ENCODE measurements at places on chromosomes 12 and 14. TPM values are rescaled to one million over a fixed set of nuclear protein-coding genes. Genes with fewer than 3 reads are reported as not detected.

The TAS2R8 gene
- 0.44 TPM for total RNA-seq

The SCNN1A gene
- total RNA-seq: 2.2 TPM

The ERP27 gene
- total RNA-seq: 0.46 TPM

The LRCOL1 gene
- total RNA-seq: not detected

The SLCO1C1 gene
- total RNA-seq: 0.26 TPM

The RHEBL1 gene
- 3.2 TPM for total RNA-seq

The PZP gene
- total RNA-seq: 2.2 TPM

The B4GALNT3 gene
- total RNA-seq: 4.2 TPM

The OR4M1 gene
- not detected for total RNA-seq

The CLEC4E gene
- total RNA-seq: 1.2 TPM

All from endothelial cell (in vitro differentiated cells).